ENCODE measurements at places on chromosomes 16 and 17.
A peak's percentile ranks its signal among the peaks of the same experiment; 100 is the strongest.

DNA sequence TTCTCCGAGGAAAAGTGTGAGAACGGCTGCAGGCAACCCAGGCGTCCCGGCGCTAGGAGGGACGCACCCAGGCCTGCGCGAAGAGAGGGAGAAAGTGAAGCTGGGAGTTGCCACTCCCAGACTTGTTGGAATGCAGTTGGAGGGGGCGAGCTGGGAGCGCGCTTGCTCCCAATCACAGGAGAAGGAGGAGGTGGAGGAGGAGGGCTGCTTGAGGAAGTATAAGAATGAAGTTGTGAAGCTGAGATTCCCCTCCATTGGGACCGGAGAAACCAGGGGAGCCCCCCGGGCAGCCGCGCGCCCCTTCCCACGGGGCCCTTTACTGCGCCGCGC lies at the start of gene ERBB2:
ERBB2 (plus strand) TSS at position 247 of the 330 bp plus-strand sequence. CDS start 175 bp downstream, outside the sequence.
- H3K27ac ChIP-seq: no peak within 1 kb of the TSS
- no peak for DNase-seq
- H3K27me3 ChIP-seq: peaks cover 45% of the 10 kb centered on the region

- H3K27me3 ChIP-seq: no peaks in the 10 kb centered on the region
- H3K27ac ChIP-seq: peak overlapping the region; percentile 20
- H3K36me3 ChIP-seq: peaks cover 12% of the 10 kb centered on the region
Observed at GRCh38 chr17:59798111-59798510, 90.7 kb downstream of the VMP1 start.

GRCh38 chr16:49649013-49649765 lies 206.7 kb downstream of the ZNF423 start:
- no peak overlapping the region for H3K27ac ChIP-seq
- no peak overlapping the region for H3K4me3 ChIP-seq
- peaks cover 1% of the 10 kb centered on the region for H3K36me3 ChIP-seq

DNA sequence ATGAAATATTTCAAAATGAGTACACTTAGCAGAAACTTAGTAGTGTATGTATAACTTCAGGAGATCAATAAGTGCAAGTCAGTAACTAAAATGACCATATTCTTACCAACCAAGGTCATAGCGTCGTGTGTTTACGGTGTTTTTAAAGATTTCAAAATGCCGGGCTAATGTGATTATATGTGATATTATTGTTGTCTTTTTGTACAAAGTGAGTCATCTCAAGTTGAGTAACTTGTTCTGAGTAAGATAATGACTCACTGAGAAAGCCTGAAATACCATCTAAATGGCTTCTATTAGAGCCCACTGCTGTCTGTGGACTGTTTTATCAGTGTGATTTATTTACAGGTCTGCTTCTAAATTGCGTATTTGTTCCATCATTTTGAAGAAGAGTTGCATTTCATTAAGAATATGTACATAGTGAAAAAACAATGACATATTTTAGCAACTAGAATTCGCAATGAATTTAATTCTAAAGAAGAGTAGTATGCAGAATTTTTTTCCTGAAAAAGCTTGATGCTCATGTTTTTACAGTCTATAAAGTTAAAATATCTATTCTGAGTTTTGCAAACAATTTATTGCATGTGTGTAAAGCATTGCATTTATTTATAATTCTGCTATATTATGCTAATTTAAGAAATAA lies 12.7 kb downstream of the KRT12 start:
- H3K4me3 ChIP-seq: no peak overlapping the region
- no peaks in the 10 kb centered on the region for H3K4me1 ChIP-seq
- H3K36me3 ChIP-seq: no peaks in the 10 kb centered on the region
- H3K27ac ChIP-seq: no peak overlapping the region
- no peak for DNase-seq

DNA sequence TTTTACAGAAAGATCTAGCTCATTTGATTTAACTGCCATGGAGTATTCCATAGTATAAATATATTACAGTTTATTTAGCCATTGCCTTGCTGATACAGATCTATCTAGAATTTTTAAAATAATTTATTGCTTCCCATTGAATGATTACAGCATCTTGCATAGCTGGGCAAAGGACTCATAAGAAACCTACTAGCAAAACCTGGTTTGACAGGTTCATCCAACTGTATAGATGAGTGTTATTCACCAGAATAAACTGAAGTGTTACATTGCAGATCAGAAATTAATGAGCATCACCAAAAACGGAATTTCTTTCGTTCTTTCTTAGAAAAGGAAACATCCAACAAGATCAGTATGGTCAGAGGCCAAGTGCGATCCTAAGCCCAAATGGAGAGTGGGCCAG lies 202.2 kb upstream of the CACNG5 start:
- peak overlapping the region; percentile 85 for H3K27ac ChIP-seq
- H3K4me3 ChIP-seq: peak overlapping the region; percentile 12
- peaks cover 74% of the 10 kb centered on the region for H3K4me1 ChIP-seq
- peaks cover 9% of the 10 kb centered on the region for H3K36me3 ChIP-seq

Data from activated T-helper 1 cell treated with anti-CD3 and anti-CD28 coated beads, Interleukin-12 subunit alpha, Interleukin-12 subunit beta, Interleukin-2, Interleukin-4 antibody, amounts not matched to agents 30 ng/mL and 10 ng/mL and 1 ng/mL, durations not matched to agents 14 hours and 24 hours and 36 hours (primary cell).